RCC 7860 (cell line): ENCODE measurements at places on chromosomes 7 and 10.

- no peak for DNase-seq
These were observed 92.6 kb downstream of the SPAG6 start for GRCh38 chr10:22437620-22438588.

- no peak for DNase-seq
These were observed 255.2 kb downstream of the SNX13 start for GRCh38 chr7:17685141-17685540.

DNA sequence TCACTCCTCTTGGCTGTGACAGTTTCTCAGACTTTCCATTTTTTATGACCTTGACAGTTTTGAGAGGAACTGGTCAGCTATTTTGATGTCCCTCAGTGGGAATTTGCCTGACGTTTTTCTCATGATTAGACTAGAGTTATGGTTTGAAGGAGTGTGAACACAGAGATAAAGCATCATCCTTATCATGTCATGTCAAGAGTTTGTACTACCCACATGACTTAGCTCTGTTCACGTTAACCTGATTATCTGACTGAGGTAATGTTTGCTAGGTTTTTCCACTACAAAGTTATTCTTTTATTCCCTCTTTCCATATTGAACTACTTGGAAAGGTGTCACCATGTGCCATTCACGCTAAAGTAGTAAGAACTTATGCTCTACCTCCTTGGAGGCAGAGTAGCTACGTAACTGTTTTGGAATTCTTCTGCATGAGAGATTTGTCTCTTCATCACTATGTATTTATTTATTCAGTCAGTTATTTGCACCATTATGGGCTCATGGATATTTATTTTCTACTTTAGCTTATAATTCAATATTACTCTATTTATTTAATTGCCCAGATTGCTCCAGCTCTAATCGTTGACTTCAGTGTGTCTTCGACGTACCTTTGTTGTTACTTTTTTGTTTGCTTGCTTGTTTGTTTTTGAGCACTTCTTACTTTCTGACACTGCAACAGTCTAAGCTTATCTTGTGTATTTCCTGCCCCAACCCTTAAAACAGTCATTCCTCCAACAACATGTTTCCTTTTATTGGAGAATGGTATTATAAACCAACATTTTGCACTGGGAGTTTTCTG lies 50.4 kb downstream of the CPED1 start:
- no peak for DNase-seq

GRCh38 chr10:109070492-109070891 lies 852.8 kb downstream of the XPNPEP1 start:
- no peak for DNase-seq

DNA sequence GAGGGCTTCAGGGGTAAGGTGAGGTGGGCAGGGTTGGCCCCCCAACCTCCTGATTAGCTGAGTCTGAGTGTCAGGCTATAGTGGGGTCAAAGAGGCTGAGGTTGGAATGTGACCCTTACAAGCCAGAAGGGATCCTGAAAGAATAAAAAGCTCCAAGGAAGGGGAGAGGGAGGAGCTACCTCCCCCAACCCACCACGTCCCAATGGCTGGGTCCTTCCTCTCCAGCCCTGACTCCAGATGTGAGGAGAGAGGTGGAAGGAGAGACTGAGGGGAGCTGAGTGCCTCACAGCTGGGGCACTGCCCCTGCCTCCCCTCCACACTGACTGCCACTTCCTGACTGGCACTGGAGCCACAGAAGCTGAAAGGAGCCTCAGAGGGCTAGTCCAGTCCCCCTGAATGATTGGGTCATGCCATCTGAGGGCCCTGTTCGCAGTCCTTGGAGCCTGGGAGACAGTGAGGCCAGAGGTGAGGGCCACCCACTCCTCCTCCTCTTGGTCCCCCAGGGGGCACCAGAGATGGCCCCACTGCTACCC lies 20.6 kb downstream of the IMPDH1 start:
- DNase-seq, result no peak

GRCh38 chr7:43849047-43849446 lies 20.3 kb downstream of the MRPS24 start:
- DNase-seq, result no peak

- DNase-seq, result no peak
These were observed 56.1 kb downstream of the PAPSS2 start for GRCh38 chr10:87715552-87716347.

- peak; percentile 46 for DNase-seq
These were observed 133.1 kb downstream of the TFPI2 start for GRCh38 chr7:93757426-93757825.

GRCh38 chr10:31937371-31937770 lies 8.7 kb upstream of the ARHGAP12 start:
- no peak for DNase-seq

DNA sequence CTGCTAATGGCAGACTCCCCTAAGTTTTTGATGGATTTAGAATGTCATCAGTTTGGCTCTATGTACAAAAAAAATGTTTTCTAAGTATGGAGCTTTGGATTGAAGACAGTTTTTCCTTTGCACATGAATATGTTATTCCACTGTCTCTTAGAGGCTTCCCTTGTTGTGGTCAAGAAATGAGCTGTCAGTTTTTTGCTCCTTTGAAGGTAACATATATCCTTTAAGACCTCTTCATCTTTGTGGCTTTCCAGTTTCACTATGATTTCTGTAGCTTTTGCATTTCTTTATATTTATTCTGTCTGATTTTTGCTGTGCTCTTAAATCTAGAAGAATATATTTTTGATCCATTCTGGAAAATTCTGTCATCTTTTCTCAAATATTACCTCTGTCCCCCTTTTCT lies 15.8 kb upstream of the ODAD2 start:
- DNase-seq, result no peak

DNA sequence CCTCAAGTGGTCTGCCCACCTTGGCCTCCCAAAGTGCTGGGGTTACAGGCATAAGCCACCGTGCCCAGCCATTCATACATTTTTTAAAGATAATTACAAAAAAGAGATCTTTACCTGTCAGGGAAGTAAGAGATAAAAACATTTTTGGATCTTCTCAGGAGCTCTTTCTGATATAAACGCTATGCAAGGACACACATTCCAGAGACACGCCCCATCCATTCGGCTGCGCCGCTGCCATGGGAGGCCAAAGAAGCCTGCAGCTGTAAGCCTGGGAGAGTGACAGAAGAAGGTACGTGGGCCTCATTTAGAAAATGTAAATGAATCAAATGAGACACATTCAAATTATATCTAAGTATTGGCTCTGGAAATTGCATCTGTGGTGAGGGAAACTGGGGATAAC lies 85.3 kb downstream of the LYZL1 start:
- DNase-seq, result no peak

- no peak for DNase-seq
These were observed 28.3 kb downstream of the ABCB4 start for GRCh38 chr7:87447116-87447635.

- peak; percentile 47 for DNase-seq
These were observed 2.8 kb downstream of the PKD1L1 start for GRCh38 chr7:47945261-47946015.

GRCh38 chr10:59991661-59992060 lies 85.3 kb upstream of the CCDC6 start:
- DNase-seq, result peak; percentile 35

- peak; percentile 23 for DNase-seq
These were observed 342.1 kb downstream of the BMPER start for GRCh38 chr7:34247468-34247867.

- DNase-seq, result no peak
These were observed 20.8 kb downstream of the EPC1 start for GRCh38 chr10:32326119-32326518.

DNA sequence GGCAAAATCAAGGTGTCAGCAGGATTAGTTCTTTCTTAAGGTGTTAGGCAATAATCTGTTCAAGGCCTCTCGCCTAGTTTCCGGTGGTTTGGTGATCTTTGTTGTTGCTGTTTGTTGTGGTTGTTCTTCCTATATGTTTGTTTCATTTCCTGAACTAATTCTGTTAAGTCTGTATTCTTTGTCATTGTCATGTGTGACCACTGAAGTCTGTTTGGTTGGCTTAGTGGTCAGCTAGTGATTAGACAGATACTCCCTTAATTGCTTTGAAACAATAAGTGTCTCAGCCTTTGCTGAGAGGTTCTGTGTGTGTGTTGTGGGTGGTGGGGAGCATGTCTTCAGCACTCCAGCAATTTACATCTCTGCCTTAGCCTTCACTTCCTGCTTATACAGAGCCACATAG lies 46.0 kb downstream of the ABCC2 start:
- no peak for DNase-seq

GRCh38 chr10:57294698-57295097 lies 933.6 kb upstream of the ZWINT start:
- DNase-seq, result no peak

DNA sequence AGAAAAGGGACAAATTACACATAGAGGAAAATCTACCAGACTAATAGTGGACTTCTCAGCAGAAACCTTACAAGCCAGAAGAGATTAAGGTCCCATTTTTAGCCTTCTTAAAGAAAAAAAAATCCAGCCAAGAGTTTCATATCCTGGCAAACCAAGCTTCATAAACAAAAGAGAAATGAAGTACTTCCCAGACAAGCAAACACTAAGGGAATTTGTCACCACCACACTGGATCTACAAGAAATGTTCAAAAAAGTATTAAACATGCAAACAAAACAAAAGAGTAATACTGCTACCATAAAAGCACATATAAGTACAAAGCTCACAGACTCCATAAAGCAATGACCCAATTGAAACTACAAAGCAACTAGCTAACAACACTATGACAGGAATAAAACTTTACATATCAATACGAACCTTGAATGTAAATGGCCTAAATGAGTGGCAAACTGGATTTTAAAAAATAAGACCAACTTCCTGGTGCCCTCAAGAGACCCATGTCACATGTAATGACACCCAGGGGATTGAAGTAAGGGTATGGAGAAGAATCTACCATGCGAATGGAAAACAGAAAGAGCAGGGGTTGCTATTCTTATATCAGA lies 260.7 kb upstream of the PPP2R2D start:
- no peak for DNase-seq

GRCh38 chr7:90594751-90595317 lies 1.3 kb upstream of the CDK14 start:
- DNase-seq, result peak; percentile 81

DNA sequence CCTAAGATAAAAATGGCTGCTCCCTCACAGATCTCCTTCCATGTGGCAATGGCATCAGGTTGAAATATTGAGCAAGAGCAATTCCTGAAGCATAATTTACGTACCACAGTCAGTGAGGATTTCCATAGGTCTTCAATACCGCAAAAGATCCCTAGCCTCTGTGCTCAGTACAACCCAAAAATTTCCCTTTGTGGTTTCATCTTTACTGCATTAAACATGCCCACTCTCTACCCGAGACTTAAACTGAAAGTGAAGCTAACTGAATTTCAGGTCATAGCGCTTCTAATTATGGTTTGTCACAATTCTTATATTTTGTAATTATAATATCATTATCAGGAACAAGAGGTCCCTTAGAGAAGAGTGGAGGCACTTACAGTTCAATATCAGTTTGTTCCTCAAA lies 1071.1 kb downstream of the XPNPEP1 start:
- DNase-seq, result no peak

GRCh38 chr7:7236041-7236440 lies 53.7 kb downstream of the C1GALT1 start:
- DNase-seq, result no peak

DNA sequence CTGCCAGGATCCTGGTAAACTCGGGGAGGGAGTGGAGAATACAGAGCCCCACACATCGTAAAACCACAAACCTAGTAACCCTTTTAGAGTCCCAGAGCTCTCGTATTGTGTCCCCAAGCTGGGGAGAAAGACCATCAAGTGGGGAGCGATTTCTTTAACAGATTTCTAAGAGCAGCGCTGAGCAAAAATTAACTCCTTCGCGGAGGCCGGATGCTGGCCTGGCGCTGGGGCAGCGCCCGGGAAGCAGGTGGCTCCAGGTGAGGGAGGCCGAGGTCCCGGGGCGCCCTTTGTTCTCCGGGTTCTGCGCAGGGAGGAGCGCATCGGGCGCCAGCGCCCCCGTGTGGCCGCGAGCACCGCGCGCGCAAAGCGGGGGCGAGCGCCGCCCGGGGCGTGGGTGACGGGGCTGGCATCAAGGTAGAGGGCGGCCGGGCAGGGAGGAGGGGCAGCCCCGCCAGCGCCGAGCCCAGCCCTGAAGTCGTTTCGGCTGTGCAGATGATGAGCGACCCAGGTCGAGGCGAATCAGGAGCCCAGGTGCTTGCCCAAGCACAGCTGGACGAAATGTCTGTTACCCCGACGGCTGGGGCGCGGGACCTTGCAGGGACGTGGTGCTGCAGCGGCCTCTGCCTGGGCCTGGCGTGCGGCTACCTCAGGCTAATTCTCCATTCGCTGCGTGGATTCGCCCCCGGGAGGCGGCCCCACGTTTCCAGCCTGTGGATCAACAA lies 10.4 kb upstream of the FGFR2 start:
- no peak for DNase-seq

GRCh38 chr7:50347693-50348092 lies 43.2 kb downstream of the IKZF1 start:
- no peak for DNase-seq

- no peak for DNase-seq
These were observed 31.0 kb downstream of the PDE1C start for GRCh38 chr7:32039000-32039756.

GRCh38 chr7:128017862-128018845 lies 13.1 kb downstream of the LRRC4 start:
- DNase-seq, result peak; percentile 9

DNA sequence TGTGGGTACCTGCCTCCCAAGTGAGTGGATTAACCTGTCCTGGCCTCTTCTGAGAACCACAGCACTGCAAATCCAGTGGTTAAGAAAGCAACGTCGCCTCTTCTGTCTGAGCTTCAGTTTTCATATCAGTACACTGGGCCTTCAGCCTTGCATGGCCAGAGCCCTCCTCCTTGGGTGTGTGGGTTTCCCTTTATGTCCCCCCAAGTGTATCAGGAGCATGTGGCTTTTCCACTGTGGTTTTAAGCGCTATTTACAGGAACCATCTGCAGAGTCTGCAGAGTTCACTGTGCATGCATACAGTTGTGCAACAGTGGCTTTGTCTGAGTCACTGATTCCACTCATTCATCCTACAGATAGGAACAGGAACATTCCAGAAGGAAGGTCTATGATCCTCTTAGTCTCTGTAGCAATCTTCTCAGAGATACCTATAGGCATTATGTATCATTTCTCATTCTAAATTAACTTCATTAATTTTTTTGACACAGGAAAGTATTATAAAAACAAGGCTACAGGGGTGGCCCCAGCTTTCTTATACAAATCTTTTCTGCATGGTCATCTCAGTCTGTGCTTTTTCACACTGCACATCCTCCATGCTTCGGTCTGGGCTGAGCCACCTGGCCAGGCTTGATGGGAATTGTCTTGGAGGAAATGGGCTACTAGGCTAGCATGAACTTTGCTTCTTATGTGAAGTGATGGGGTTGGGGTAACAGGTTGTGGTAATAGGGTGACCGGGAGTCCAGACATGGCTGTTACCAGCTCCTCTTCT lies 17.1 kb downstream of the MBL2 start:
- DNase-seq, result peak; percentile 38

- no peak for DNase-seq
These were observed 129.3 kb downstream of the FAM107B start for GRCh38 chr10:14645239-14645960.

- DNase-seq, result no peak
These were observed 18.8 kb downstream of the MMD2 start for GRCh38 chr7:4939971-4940728.

DNA sequence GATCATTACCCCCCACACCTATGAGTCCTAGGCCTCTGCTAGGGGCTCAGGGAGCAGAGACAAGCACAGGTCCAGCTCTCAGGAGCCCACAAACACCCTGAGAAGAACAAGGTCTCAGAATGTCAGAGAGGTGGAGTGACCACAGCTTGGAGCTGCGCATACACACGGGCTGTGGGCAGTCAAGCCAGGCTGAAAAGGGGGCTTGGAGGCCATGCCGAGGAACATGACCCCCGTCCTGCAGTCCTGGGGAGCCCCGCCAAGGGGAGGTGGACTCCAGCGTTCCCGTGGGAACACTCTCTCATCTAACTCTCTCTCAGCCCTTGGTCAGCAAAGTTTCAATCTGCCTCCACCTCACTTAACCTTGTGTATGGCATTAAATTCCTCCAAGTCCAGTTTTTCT lies 7.8 kb upstream of the MMP21 start:
- no peak for DNase-seq
